Suprapubic skin (tissue), 4 donors: ENCODE measurements at places on chromosomes 3 and 15. TPM values are rescaled to one million over a fixed set of nuclear protein-coding genes. Genes with fewer than 3 reads are reported as not detected.

DNA sequence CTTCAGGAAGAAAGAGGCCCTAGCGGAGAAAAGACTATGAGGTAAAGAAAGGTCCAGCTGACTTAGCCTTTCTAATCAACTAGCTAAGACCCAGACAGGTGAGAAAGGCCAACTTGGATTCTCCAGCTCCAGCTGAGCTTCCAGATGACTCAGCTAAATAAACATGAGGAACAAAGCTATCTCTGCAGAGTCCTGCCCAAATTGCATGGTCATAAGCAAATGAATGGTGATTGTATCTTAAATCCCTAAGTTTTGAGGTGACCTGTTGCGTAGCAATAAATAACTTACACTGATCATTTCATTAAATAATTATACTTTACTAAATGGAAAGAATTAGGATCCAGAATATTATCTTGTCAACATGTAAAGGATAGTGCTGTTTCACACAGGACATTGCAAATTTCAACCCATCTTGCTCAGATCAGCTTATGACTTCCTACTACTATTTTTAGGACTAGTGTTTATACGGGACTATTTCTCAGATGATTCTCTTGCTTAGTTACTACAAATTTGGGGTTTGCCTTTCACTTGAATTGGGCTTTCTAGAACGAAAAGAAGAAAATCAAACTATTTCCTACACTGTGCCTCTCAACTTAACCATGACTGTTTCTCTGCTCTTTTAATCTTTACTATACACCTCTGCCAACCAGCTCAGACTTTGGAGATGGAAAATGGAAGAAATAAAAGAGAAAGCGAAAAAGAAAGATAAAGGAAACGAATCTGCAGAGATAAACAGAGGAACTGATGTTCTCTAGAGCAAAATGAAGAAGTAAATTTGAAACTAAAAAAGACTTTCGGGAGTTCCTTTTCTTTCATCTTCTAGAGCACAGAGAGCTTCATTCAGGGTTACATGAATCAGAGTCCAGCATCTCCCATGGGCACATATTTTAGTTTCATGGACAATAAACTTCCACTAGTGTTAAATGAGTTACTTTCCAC lies 6.6 kb upstream of the ADGRG7 start:
- H3K27me3 ChIP-seq: no peaks in the 10 kb centered on the region
- H3K4me1 ChIP-seq: peaks cover 13% of the 10 kb centered on the region
- H3K4me3 ChIP-seq: no peak overlapping the region
- no peaks in the 10 kb centered on the region for H3K36me3 ChIP-seq

DNA sequence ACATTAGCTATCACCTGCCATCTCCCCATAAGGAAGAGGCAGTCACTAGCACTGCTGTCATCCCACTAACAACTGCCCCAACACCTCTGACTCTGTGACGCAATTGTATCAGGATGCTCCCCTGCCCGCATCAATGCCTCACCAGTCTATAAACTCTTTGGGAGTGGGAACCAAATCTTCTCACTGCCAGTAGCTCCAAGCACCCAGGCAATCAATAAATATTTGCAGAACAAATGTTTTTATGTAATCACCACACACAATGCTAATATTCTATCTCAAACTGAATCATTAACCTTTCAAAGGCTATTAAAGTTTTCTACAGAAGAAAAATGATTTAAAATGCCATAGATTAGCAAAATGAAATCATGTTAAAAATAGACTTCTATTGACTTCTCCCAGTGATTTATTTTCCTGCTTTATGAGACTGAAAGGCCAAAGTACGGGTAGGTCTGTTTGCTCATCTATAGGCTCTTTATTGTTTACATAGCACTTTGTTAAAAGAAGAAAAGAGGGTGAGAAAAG lies 131.3 kb downstream of the PLD1 start:
- DNase-seq: no peak
- H3K27ac ChIP-seq: no peak overlapping the region
- peaks cover 12% of the 10 kb centered on the region for H3K36me3 ChIP-seq
- no peak overlapping the region for H3K4me3 ChIP-seq

GRCh38 chr3:122975924-122976293 lies 51.7 kb downstream of the SEMA5B start:
- H3K36me3 ChIP-seq: no peaks in the 10 kb centered on the region
- H3K4me1 ChIP-seq: no peaks in the 10 kb centered on the region
- DNase-seq: no peak

DNA sequence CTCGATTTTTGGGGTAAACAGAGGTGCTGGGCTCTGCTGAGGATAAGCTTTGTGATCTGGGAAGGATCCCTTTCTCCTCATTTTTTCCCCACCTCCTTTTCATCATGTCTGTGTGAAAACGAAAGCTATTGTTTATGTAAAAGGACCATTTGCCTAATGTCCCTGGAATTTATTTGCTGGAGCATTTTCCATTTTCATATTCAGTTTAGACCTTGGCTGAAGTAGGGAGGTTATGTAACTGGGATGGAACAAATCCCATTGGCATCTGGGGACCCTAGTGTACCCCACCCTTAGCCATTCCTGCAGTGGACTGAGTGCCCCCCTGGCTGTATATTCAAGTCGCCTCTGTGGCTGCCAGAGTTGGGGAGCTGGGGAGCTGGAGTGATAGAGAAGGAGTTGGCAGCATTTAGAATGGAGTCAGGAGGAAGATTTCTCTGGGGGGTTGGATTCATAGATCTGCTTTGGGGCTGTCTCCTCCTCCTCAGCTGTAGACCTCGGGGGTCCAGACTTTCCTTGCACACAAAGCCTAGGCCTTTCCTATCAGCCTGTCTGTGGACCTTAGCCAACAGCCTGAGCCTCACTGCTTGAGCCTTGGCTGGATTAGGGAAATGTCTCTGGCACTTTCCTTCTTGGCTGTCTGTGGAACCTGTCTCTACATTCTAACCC lies 270.4 kb upstream of the CTDSPL start:
- no peaks in the 10 kb centered on the region for H3K36me3 ChIP-seq
- no peak for DNase-seq
- peak overlapping the region; percentile 86 for H3K27ac ChIP-seq

GRCh38 chr3:94645790-94646189 lies 582.9 kb downstream of the NSUN3 start:
- no peak overlapping the region for H3K27ac ChIP-seq
- H3K4me1 ChIP-seq: no peaks in the 10 kb centered on the region
- no peak for DNase-seq
- no peaks in the 10 kb centered on the region for H3K36me3 ChIP-seq
- no peak overlapping the region for H3K4me3 ChIP-seq

DNA sequence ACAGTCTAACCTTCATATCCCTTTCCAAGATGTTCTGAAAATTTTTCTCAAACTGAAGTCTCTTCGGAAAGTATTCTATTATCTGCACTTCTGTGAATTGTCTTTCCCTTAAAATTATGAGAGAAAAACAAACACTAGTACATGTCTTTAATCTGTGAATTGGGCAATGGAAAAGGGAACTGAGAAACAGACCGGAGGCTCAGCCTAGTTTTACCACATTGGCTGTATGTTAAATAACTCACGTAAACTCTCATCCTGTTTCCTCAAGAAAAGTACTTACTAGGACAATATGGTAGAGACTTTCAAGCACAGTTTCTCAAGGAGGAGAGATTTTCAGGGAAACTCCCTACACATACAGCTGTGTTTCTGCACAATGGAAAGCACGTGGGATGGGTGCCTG lies 982.2 kb upstream of the SEMA6D start:
- H3K4me1 ChIP-seq: no peaks in the 10 kb centered on the region
- H3K36me3 ChIP-seq: no peaks in the 10 kb centered on the region

- H3K36me3 ChIP-seq: no peaks in the 10 kb centered on the region
- no peak for DNase-seq
- no peak overlapping the region for H3K4me3 ChIP-seq
- no peaks in the 10 kb centered on the region for H3K27me3 ChIP-seq
Observed at GRCh38 chr3:122103821-122104514, 48.8 kb downstream of the CD86 start.

Gene DAZL
- not detected for total RNA-seq

Gene GPR149
- 0.25 TPM for total RNA-seq
